ENCODE measurements at places on chromosomes 6 and 20.

DNA sequence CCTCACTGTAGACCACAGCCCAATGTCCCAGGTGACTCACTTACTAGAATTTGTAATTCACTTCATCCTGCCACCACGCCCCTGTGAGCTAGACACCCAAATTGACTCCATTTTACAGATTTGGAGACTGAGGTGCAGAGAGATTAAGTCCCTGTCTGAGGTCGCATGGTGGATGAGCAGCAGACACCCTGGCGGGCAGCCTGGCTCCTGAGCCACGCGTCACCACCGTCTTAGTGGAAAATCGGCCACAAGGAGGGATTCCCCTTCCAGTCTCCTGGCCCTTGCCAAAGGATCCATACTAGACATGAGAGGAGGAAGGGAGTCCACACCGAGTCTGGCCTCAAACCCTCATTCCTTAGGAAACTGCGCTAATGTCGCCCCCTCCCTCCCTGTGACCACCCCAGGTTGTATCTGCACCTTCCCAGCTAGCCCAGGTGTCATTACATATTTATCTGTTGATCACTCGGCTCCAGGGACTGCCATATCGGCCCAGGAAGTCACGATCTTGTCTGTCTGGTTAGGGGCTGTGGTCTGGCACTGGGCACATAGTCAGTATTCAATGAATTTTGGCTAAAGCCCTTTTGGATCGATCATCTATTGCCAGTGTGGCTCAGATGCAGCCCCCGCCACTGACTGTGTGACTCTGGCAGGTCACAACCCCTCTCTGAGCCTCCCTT lies 25.7 kb upstream of the PTGIS start:
- peaks cover 33% of the 10 kb centered on the region for H3K4me1 ChIP-seq
- no peak for DNase-seq
- H3K36me3 ChIP-seq: peaks cover 10% of the 10 kb centered on the region
- no peak overlapping the region for H3K27ac ChIP-seq
- no peak overlapping the region for H3K4me3 ChIP-seq

- H3K27me3 ChIP-seq: peaks cover 7% of the 10 kb centered on the region
- peaks cover 7% of the 10 kb centered on the region for H3K36me3 ChIP-seq
- peak within 1 kb of the TSS; percentile 71 for H3K27ac ChIP-seq
Measured at GRCh38 chr20:51767867-51768758, at the start of gene ATP9A. Gene ATP9A (minus strand): TSS chr20:51768390. CDS start chr20:51768369, 21 bp downstream.

- no peaks in the 10 kb centered on the region for H3K27me3 ChIP-seq
- no peaks in the 10 kb centered on the region for H3K36me3 ChIP-seq
- no peak overlapping the region for H3K4me3 ChIP-seq
- H3K4me1 ChIP-seq: no peaks in the 10 kb centered on the region
- H3K27ac ChIP-seq: peak overlapping the region; percentile 26
Measured at GRCh38 chr20:32291166-32291565, 13.7 kb downstream of the KIF3B start.

- no peaks in the 10 kb centered on the region for H3K36me3 ChIP-seq
- DNase-seq: no peak
- no peak overlapping the region for H3K27ac ChIP-seq
- no peak overlapping the region for H3K4me3 ChIP-seq
Measured at GRCh38 chr6:109872968-109873545, 105.1 kb upstream of the GPR6 start.

DNA sequence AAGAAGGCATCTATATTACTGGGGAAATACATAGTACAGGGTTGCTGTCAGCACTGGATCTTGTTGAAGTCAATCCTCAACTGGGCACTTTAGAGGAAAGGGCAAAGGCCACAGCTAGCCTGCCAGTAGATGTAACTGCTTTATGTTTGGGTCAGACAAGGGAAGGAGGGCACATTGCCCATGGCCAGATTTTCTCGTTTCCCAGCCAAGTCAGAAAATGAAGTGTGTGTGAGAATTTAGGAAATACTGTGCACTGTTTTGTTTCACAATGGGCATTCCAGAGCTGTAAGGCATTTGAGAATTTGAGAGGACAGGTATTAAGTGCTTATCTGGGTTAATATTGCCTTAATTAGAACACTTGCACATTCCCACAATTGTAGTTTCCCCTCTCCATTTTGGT lies 183.9 kb upstream of the MCHR2 start:
- no peak overlapping the region for H3K4me3 ChIP-seq
- no peak for DNase-seq
- H3K36me3 ChIP-seq: no peaks in the 10 kb centered on the region
- no peaks in the 10 kb centered on the region for H3K4me1 ChIP-seq
- H3K27me3 ChIP-seq: no peaks in the 10 kb centered on the region

- DNase-seq: no peak
- H3K36me3 ChIP-seq: no peaks in the 10 kb centered on the region
- H3K27me3 ChIP-seq: peaks cover 1% of the 10 kb centered on the region
- no peak overlapping the region for H3K4me3 ChIP-seq
- H3K27ac ChIP-seq: no peak overlapping the region
Measured at GRCh38 chr6:106072501-106073090, 13.5 kb upstream of the PRDM1 start.

DNA sequence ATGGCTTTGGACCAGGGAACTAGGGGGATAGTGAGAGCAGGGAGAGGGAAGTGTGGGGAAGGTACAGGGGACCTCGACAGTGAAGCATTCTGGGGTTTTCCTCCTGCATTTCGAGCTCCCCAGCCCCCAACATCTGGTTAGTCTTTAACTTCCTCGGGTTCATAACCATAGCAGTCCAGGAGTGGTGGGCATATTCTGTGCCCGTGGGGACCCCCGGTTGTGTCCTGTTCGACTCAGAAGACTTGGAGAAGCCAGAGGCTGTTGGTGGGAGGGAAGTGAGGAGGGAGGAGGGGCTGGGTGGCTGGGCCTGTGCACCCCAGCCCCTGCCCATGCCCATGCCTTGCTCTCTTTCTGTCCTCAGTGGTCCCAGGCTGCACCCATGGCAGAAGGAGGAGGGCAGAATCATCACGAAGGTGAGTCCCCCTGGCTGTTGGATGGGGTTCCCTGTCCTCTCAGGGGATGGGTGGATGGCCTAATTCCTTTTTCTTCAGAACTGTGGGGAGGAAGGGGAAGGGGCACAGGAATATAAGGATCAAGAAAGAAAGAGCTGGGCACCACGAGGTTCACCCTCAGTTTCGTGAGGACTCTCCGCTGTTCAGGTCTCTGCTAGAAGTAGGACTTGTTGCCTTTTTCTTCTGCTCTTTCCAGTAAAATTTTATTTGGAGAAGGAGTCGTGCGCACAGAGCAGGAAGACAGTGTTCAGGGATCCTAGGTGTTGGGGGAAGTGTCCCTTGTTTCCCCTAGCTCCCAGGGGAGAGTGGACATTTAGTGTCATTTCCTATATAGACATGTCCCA lies 4.2 kb downstream of the VEGFA start:
- no peak for DNase-seq
- no peaks in the 10 kb centered on the region for H3K36me3 ChIP-seq
- no peak overlapping the region for H3K27ac ChIP-seq
- peaks cover 20% of the 10 kb centered on the region for H3K4me1 ChIP-seq
- H3K27me3 ChIP-seq: peaks cover 16% of the 10 kb centered on the region
- H3K4me3 ChIP-seq: no peak overlapping the region

- no peaks in the 10 kb centered on the region for H3K27me3 ChIP-seq
- H3K4me3 ChIP-seq: no peak overlapping the region
- H3K4me1 ChIP-seq: peaks cover 23% of the 10 kb centered on the region
- no peak overlapping the region for H3K27ac ChIP-seq
- peaks cover 3% of the 10 kb centered on the region for H3K36me3 ChIP-seq
- no peak for DNase-seq
Measured at GRCh38 chr6:12950976-12951375, 234.4 kb downstream of the PHACTR1 start.

DNA sequence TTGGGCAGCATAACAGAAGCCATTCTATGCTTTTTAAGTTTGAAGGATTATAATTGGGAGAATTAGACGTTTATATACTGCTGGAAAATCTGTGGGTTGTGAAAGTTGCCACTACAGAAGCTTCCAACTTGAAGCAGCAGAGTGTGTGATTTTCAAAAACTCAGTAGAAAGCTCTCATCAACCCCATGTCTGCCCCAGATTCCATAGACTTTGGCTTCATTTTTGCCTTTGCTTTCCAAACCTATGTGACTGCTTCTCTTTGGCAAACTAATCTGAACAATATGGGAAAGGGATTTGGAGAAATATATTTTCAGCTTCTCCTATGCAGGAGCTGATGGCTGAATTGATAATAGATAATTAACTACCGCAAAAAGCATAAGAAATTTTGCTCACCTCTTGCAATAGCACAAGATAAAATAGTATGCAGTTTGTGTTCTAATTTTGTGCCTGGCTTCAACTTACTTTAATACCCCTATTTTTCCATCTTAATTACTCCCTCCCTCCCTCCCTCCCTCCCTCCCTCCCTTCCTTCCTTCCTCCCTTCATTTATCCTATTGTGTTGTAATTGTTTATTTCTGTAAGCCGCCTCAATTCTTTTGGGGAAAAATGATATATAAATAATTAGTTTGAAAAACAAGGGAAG lies 214.1 kb upstream of the HS3ST5 start:
- H3K4me3 ChIP-seq: no peak overlapping the region
- DNase-seq: no peak
- H3K27me3 ChIP-seq: no peaks in the 10 kb centered on the region
- no peak overlapping the region for H3K27ac ChIP-seq

- no peak overlapping the region for H3K4me3 ChIP-seq
- no peaks in the 10 kb centered on the region for H3K36me3 ChIP-seq
- no peaks in the 10 kb centered on the region for H3K4me1 ChIP-seq
- no peak overlapping the region for H3K27ac ChIP-seq
- no peaks in the 10 kb centered on the region for H3K27me3 ChIP-seq
Measured at GRCh38 chr6:27268803-27269202, 21.3 kb downstream of the PRSS16 start.

- H3K36me3 ChIP-seq: no peaks in the 10 kb centered on the region
- no peak overlapping the region for H3K4me3 ChIP-seq
- no peaks in the 10 kb centered on the region for H3K27me3 ChIP-seq
- H3K4me1 ChIP-seq: peaks cover 37% of the 10 kb centered on the region
- no peak for DNase-seq
Measured at GRCh38 chr6:116476002-116476678, 15.0 kb downstream of the CALHM6 start.

- DNase-seq: peak; percentile 53
- H3K27me3 ChIP-seq: peaks cover 1% of the 10 kb centered on the region
- H3K36me3 ChIP-seq: peaks cover 33% of the 10 kb centered on the region
- H3K4me3 ChIP-seq: peak overlapping the region; percentile 56
- H3K4me1 ChIP-seq: peaks cover 45% of the 10 kb centered on the region
Measured at GRCh38 chr20:31704225-31705119, 18.2 kb downstream of the BCL2L1 start.

- DNase-seq: no peak
- H3K4me3 ChIP-seq: no peak overlapping the region
- no peak overlapping the region for H3K27ac ChIP-seq
Measured at GRCh38 chr6:116246089-116246488, 7.8 kb downstream of the TSPYL4 start.

GRCh38 chr20:18166950-18167349 lies 29.3 kb downstream of the KAT14 start:
- H3K27ac ChIP-seq: peak overlapping the region; percentile 65
- H3K27me3 ChIP-seq: peaks cover 2% of the 10 kb centered on the region
- no peak overlapping the region for H3K4me3 ChIP-seq
- H3K4me1 ChIP-seq: peaks cover 22% of the 10 kb centered on the region
- H3K36me3 ChIP-seq: peaks cover 8% of the 10 kb centered on the region

GRCh38 chr20:9815632-9816031 lies 23.2 kb downstream of the PAK5 start:
- no peaks in the 10 kb centered on the region for H3K36me3 ChIP-seq
- no peaks in the 10 kb centered on the region for H3K27me3 ChIP-seq
- H3K4me3 ChIP-seq: no peak overlapping the region
- H3K27ac ChIP-seq: no peak overlapping the region
- DNase-seq: no peak
- no peaks in the 10 kb centered on the region for H3K4me1 ChIP-seq

- H3K27me3 ChIP-seq: no peaks in the 10 kb centered on the region
- no peak for DNase-seq
- H3K4me3 ChIP-seq: no peak overlapping the region
- H3K27ac ChIP-seq: no peak overlapping the region
- H3K36me3 ChIP-seq: no peaks in the 10 kb centered on the region
Measured at GRCh38 chr6:2232445-2232844, 13.0 kb downstream of the GMDS start.

DNA sequence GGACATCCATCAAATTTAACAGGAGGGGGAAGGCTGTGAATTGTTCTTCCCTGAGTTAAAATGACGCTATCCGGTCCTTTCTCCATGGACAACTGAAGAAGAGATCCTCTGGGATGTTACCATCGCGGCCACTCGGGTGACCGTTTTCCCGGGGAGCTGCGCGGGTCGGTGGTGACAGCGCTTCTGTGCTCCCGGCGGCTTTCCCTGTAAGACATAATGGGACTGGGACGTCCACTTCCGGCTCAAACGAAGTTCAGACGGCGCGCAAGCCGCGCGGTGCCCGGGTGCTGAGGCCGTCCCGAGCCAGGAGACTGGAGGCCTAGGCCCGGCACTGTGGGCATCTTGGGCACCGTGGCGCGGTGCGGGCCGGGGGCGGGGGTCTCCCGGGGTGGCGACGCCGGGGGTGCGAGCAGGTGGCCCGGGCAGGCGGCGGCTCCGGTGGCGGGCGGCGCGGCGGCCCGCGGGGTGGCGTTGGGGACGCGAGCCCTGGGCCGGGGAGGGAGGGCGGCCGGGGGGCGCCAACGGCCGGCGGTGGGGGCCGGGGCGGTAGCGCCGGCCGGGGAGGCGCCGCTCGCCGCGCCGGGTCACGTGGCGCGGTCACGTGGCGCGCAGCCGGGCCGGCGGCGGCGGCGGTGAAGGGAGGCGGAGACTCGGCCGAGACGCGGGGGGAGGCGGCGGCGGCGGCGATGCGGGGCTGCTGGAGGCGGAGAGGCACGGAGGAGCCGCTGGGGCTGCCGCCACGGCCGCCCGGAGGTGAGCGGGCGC lies 63.6 kb downstream of the GTF2H5 start:
- peaks cover 11% of the 10 kb centered on the region for H3K27me3 ChIP-seq
- peaks cover 18% of the 10 kb centered on the region for H3K4me1 ChIP-seq
- peak overlapping the region; percentile 92 for H3K27ac ChIP-seq
- H3K36me3 ChIP-seq: peaks cover 13% of the 10 kb centered on the region
- DNase-seq: peak; percentile 74

GRCh38 chr6:22332711-22333110 lies 35.9 kb upstream of the PRL start:
- no peak overlapping the region for H3K27ac ChIP-seq
- H3K27me3 ChIP-seq: no peaks in the 10 kb centered on the region
- H3K36me3 ChIP-seq: no peaks in the 10 kb centered on the region
- DNase-seq: no peak

DNA sequence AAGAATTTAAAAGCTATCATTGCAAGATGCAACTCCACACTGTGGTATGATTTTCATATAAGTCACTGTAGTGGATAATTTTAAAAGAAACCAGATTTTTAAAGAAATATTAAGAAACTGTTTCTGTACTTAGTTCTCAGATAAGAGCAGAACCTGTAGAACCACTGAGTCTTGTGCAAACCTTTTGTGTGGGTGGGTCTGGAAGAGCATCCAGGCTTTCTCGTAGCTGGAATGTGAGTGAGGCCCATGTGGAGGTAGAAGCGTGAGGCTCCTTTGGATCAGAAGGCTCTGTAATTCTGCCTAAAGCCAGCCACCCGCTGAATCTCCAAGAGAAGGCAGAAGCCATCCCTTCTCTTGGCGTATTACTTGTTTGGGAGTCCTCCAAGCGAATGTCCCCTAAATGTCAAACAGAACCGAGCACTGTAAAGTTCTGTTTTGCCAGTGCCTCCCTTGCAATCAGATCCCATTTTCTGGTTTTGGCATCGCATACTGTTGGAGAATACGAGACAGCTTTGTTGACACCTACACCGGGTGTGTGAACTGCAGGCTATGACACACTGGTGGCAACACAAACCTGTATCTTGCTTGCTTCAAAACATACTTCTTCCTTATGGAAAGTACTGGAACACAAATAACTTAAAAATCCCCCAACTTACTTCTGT lies 188.7 kb downstream of the FOXC1 start:
- no peak overlapping the region for H3K27ac ChIP-seq
- peaks cover 37% of the 10 kb centered on the region for H3K4me1 ChIP-seq
- H3K4me3 ChIP-seq: no peak overlapping the region
- H3K36me3 ChIP-seq: no peaks in the 10 kb centered on the region
- no peaks in the 10 kb centered on the region for H3K27me3 ChIP-seq
- DNase-seq: no peak

Measured in endothelial cell (in vitro differentiated cells).